ENCODE measurements at places on chromosomes 16 and 17.

- no peak for DNase-seq
Measured at GRCh38 chr17:59341922-59342321, 10.5 kb downstream of the YPEL2 start.

- DNase-seq: no peak
Measured at GRCh38 chr17:48514477-48514876, 16.3 kb downstream of the HOXB1 start.

DNA sequence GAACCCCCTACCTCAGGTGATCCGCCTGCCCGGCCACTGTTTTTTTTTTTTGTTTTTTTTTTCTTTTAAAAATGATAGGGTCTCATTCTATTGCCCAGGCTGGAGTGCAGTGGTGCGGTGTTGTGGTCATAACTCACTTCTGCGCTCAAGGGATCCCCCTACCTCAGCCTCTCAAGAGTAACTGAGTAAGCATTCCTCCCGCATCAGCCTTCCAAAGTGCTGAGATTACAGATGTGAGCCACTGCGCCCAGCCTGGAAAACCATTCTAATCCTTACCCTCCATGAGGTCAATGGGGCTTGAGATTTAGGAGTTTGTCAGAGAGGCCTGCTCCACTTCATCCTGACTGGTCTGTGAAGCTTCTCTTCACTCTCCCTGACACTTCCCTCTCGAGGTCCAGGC is 12.5 kb downstream of the ERAL1 start:
- DNase-seq: no peak

DNA sequence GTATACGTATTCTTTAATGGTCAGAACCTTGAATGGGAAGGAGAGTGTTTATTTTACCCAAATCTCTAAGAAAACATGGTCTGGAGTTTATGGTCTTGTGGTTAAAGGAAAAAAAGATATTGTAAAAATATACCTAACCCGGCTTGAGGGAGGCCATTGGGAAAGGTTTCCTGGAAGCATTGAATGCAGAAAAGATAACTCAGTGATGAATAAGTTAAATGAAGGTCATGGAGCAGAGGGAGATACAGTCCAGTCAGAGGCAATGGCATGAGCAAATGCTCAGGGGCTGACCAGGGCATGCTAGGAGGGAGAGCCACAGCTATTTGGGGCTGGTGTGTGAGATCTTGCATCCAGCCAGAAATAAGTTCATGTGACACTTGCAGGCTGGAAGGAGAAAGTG is 430.4 kb upstream of the CDH5 start:
- DNase-seq: no peak

GRCh38 chr17:31275116-31275515 is 21.9 kb downstream of the OMG start:
- DNase-seq: no peak

DNA sequence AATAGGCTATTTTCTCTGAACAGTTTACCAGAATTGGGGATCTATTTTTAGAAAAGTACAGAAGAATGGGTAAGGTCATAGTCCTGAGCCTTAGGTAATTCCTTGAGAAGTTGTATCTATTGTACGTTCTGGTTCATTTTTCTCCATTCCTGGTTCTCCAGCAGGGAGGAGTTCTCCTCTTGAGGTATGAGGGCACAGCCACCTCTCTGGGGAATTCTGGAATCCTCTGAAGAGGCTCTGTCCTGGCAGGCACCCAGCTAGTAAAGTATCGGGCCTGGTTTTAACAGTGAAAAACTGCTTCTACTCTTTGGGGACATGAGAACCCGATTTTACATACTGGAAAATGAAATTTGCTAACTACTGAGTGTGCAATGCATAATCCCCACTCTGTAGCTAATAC is 19.6 kb upstream of the PMFBP1 start:
- DNase-seq: no peak

DNA sequence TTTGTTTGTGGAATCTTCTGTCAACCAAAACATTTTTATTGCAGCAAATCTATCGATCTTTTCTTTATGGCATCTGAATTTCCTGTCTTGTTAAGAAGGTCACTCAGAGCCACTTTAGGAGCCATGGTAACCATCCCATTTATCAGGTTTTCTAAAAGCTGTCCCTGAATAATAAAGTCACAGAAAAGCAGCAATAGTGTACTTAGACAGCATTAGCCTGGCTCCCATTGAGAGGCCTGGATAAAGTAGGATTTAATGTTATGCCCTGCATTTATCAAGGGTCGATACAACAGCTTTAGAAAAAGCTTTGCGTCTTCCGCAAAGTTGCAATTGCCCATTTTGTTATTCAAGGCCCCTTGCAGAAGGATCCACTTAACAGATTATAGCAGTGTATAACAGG is 10.1 kb upstream of the CD300LF start:
- DNase-seq: no peak

GRCh38 chr16:89570342-89570923 is 5.1 kb upstream of the CPNE7 start:
- no peak for DNase-seq

All from activated CD8-positive, alpha-beta memory T cell treated with anti-CD3 and anti-CD28 coated beads for 24 hours (primary cell).